Mononuclear cell (primary cell): ENCODE measurements at places on chromosomes 11 and 22. TPM values are rescaled to one million over a fixed set of nuclear protein-coding genes. Genes with fewer than 3 reads are reported as not detected.

Gene CHRM4
- total RNA-seq = 1.3 TPM

Gene XRRA1
- 6.4 TPM for total RNA-seq

Gene SYT9
- 0.10 TPM for total RNA-seq

Gene PNPLA3
- not detected for total RNA-seq

Gene KCNQ1
- 12.7 TPM for total RNA-seq

Gene KCTD14
- not detected for total RNA-seq

Gene EFEMP2
- 1.3 TPM for total RNA-seq

Gene CHID1
- total RNA-seq = 8.2 TPM

Gene PTGDR2
- total RNA-seq = 0.52 TPM

Gene CCDC188
- total RNA-seq = not detected

Gene GRAMD1B
- 7.1 TPM for total RNA-seq

Gene ART1
- not detected for total RNA-seq

Gene TP53I11
- 7.7 TPM for total RNA-seq

Gene CRYBB3
- not detected for total RNA-seq

Gene AMPD3
- total RNA-seq = 20.1 TPM

Gene LTO1
- total RNA-seq = 18.6 TPM
